ENCODE measurements at places on chromosomes 16 and 17. TPM values are rescaled to one million over a fixed set of nuclear protein-coding genes. Genes with fewer than 3 reads are reported as not detected.

DNA sequence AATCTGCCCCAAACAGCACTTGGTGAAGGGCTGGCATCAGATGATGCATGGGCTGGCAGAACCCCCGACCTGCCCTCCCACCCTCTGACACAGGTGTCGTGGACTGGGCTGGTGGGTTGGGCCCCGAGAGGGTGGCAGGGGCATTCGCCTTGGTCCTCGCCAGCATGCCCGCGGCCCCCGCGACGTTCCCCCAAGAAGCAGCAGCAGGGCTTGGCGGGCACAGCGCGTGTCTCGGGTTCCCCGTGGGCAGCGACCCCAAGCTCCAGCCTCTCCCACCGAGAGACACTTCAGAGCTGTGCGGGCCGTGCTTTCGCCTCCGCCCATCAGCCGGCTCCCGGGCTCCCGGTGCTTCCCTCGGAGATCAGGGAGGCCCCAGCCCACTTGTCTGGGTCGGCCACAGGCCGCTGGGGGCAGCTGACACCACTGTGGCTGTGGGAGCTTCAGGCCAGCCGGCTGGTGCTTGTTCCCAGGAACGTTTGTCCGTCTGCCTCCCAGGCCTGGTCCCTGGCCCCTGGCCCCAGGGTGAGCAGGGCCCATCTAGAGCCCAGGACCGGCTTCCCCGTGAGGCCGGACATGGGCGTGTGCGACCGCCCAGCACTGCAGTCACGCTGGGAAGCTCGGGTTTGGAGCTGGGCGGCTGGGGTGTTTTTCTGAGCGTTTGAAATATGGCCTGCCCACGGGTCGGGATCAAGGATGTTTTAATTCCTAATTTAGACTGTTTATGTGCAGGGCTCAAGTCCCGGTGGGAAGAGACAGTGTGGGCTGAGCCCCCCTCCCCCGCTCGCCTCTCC, 16.6 kb downstream of the CACNA1H start:
- DNase-seq, result no peak

DNA sequence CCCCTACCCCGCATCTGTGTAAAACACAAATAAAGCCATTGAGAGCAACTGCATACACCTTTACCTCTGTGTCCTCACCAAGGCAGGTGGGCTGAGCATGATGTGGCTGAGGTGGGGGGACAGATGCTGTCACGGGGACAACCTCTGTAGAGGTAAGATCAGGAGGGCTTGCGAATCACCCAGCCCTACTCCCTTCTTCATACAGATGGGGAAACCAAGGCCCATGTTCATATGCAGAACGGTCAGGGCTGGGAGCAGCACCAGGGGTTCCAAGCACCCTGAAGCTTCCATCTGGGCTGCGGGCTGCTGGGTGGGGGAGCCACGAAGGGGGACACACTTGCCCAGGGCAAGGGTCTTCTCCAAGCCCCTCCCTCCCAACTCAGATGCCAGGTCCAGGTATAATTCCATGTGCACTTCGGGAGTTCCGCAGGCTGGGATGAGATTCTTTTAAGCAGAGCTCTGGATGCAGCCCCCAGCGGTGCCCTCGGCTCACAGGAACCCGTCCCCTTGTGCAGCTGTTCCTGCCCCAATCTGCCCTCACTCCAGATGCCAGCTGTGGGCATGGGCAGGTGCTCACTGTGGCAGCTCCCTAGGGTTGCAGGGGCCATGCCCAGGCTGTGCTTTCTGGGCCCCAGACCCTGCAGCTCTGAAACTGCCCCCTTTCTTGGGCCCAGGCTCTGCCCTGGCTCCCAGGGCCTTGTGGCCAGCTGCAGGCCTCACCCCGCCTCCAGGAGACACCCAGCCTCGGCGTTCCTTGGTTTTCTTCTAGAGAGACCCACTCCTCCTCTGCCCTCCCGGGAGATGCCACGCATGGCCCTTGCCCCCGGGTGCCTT, 9.6 kb downstream of the CTRB1 start:
- DNase-seq, result no peak

- DNase-seq, result no peak
Measured at GRCh38 chr17:36152639-36153120, 23.8 kb downstream of the TBC1D3B start.

USH1G gene
- not detected for total RNA-seq

SLC9A5 gene
- 1.3 TPM for total RNA-seq
